CD8-positive, alpha-beta T cell (primary cell): ENCODE measurements at places on chromosomes 5 and 9. TPM values are rescaled to one million over a fixed set of nuclear protein-coding genes. Genes with fewer than 3 reads are reported as not detected.

The SPATA9 gene
- total RNA-seq, result not detected

The PCDHB15 gene
- not detected for total RNA-seq

The MAMDC4 gene
- 3.4 TPM for total RNA-seq

The GABRB2 gene
- total RNA-seq, result not detected

The CD14 gene
- total RNA-seq, result 0.49 TPM

DNA sequence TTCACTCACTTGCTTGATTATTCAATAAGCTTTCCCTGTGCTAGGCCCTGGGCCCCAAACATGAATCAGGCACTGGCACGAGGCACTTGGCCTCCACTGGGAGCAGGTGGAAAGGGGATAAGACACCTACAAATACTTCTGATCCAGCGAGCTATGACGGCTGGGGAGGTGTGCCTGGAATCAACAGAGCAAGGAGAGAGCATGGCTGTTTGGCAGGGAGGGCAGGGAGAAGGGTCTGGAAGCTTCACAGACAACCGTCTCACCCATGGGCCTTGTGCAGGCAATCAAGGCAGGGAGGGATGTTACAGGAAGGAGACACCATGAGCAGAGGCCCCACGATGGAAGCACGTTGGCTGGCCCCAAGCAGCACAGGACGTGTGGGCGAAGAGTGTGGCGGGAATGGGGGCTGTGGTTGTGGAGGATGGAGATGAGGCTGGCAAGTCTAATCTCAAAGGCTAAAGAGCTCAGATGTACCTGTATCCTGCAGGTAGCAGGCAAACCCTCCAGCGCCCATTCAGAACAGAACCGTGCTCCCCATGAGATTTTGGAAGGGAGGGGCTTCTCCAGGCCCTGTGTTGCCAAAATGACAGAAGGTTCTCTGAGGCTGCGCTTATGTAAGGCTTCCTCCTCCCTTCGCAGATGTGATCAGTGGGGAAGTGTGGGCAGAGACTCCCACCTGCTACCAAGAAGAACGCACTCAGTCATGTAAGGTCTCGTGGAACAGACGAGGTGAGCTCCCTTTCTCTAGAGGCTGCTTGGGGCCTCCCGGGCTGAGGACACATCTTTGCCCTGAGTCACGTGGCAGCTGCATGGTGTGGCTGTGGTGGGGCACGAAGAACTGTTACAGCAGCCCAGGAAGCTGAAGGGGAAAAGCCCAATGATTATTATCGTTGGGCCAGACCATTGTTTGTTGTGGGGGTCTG is 189.7 kb downstream of the DAB2IP start:
- no peak overlapping the region for H3K27ac ChIP-seq
- DNase-seq, result no peak
- H3K36me3 ChIP-seq, result no peaks in the 10 kb centered on the region
- no peaks in the 10 kb centered on the region for H3K4me1 ChIP-seq
